ENCODE measurements at places on chromosomes 5 and 9.

DNA sequence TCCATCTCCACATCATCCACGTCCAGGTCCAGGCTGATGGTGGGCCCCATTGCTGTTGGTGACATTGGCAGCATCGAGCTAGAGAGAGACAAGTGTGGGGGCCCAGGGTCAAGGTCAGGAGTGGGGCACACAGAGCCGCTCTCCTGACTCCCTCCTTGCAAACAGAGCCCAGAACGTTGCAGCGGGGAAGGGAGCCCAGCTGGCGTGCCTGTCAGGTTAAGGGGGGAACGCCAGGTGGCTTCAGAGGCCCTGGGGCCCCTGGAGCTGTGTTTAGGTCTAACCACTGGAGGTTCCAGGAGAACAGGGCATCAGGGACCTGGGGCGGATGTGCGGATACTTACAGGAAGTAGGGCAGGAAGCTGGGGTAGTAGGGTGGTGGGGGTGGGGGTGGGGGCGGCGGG is 7.5 kb downstream of the RNF44 start:
- DNase-seq, result no peak

DNA sequence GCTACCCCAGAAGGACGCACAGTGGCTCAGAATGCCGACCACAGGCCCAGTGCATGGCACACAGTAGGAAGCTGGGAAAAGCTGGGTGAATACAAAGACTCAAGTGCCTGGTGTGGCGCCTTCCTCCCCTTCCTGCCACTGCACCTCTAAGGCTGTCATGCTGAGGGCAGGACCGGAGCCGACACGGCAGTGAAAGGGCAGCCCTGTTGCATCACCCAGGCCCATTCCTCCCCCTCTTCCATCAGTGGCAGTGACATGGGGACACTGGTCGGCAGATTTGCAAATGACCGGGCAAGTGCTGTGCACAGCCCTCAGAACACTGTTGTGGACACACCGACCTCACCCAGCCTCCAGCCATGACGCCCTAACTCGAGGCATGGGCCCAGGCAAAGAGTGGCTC is 84.0 kb downstream of the STK10 start:
- no peak for DNase-seq

DNA sequence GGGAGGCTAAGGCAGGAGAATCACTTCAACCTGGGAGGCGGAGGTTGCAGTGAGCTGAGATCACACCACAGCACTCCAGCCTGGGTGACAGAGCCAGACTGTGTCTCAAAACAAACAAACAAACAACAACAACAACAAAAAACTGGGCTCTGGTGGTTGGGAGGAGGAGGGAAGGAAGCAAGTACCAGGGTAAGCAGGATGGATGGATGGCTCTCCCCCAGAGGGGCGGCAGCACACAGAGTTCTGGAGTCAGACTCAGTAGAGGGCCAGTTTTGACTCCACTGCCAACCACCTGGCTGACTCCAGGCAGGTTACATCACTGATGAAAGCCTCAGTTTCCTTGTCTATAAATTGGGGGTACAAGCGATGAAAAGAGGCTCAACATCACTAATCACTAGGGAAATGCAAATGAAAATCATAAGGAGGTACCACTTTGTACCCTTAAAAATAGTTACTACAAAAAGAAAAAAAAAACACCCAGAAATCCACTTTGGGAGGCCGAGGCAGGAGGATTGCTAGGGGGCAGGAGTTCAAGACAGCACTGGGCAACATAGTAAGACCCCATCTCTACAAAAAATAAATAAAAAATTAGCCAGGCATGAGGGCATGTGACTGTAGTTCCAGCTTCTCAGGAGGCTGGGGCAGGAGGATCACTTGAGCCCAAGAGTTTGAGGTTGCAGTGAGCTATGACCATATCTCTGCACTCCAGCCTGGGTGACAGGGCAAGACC is 3.2 kb downstream of the SLC22A4 start:
- DNase-seq, result no peak

GRCh38 chr9:138061631-138062030 is 184.0 kb downstream of the CACNA1B start:
- no peak for DNase-seq

DNA sequence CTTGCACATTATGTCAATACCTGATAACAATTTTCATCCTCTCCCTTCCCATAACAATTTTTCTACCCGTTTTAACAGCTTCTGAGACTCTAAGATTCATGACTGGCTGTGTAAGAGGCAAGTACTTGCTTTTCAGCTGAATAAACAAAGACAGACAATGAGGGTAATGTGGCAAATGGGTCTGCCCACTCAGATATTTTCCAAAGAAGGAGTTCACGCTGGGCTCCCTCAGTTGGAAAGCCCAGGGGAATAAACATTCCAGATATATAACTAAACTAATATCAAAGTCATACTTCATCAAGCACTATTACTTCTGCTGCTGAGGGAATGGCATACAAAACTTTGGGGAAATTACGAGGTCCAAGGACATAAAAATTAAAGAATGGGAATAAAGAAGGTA is 24.4 kb downstream of the MEGF9 start:
- no peak for DNase-seq

GRCh38 chr5:91438871-91439270 is 55.8 kb upstream of the ARRDC3 start:
- DNase-seq, result no peak

DNA sequence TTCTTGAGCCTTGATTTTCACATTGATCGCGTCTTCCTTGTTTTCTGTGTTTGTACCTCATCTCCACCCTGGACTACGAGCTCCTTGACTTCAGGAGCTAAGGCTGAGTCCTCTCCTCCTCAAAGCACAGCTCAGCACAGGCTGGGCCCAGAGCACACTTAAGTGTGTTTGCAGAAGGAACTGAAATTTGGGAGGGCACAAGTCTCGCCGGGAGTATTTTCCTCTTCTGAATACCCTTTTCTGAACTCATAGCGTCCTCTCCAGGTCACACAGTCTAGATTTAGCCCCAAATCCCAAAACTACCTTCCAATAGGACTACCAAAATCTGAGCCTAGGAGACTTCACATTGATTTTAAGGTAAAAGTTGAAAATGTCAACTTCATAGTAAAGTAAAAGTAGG is 41.6 kb downstream of the TSTD2 start:
- no peak for DNase-seq

DNA sequence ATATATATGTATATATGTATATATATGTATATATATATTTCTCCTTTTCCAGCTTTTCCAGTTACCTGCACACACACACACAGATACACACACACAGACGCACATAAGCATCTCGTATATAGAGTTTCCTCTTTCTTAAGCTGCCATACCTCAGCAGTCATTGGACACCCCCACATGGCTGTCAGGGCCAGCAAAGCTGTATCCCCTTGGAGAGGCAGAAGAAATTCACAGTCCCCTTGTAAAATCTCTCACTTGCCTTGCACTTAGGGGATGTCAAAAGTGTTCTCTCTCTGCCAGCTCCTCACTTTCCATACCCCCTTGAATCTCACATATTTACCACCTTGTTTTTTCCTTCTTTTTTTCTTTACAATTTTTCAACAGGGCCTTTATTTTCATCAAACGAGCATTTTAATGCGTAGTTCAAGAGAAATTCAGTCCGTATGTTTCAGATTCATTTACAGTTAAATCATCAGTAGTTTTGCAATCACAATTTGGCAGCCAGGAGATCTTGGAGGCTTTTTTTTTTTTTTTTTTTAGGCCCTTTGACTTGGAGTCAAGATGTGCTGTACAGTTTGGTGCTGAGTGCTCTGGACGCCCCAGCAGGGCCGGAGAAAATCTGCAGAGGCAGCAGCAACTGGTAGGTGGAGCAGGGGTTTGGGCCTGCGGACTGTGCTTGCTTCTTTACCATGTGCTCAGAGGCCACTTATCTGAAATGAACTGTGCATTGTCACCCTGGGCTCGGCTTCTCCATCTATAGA is 244.9 kb upstream of the KLF4 start:
- no peak for DNase-seq

DNA sequence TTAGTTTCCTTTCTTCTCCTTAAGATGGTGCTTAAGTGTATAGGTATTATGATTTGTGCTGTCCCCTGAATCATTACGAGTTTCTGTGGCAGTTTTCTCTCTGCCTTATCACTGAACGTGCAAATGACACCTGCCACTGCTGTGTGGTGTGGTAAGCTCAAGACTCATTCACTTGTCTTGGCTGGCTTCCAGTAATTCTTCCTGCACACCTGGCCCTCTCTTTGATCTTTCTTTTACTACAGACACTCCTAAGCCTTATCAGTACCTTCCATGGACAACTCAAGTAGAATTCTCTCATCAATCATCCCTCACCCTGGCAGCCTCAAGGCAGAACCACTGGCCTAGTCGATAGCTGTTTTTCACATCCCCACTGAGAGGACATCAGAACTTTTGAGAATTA is 82.6 kb upstream of the ADAMTS19 start:
- DNase-seq, result no peak

GRCh38 chr5:132491368-132492364 is 1.1 kb upstream of the IRF1 start:
- DNase-seq, result no peak

- no peak for DNase-seq
Observed at GRCh38 chr5:54900984-54901725, 84.2 kb downstream of the ESM1 start.

DNA sequence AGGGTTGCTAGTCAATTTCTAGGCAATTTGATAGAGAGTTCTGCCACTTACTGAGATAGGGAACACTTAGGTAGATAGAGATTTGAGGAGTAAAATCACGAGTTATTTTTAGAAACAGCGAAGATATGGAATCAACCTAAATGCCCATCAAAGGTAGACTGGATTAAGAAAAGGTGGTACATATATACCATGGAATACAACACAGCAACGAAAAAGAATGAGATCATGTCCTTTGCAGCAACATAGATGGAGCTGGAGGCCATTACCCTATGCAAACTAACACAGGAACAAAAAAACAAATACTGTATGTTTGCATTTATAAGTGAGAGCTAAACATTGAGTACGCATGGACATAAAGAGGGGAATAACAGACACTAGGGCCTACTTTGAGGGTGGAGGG is 9.7 kb downstream of the ELL2 start:
- no peak for DNase-seq

GRCh38 chr9:97524424-97524823 is 23.0 kb downstream of the TMOD1 start:
- DNase-seq, result no peak

DNA sequence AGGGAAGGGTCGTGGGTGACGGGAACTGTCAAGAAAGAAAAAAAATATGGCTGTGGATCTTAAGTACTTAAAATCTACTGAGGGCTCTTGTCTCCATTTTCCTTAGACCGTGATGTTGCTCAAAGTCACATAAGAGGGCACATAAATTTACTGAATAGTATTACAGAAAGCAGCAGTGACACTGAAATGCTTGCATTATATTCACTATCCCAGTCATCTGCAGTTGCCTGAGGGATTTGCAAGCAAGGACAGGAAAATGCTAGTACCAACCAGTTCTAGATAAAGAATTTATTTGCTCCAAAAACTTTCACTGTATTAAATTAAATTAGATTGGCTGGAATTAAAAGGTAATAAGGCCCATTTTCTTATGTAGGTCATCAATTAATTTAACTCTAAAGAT is 106.5 kb upstream of the CCDC152 start:
- no peak for DNase-seq

GRCh38 chr5:57171816-57172465 is 1.9 kb upstream of the GPBP1 start:
- no peak for DNase-seq

- DNase-seq, result no peak
Observed at GRCh38 chr5:89396278-89396954, 513.4 kb upstream of the MEF2C start.

DNA sequence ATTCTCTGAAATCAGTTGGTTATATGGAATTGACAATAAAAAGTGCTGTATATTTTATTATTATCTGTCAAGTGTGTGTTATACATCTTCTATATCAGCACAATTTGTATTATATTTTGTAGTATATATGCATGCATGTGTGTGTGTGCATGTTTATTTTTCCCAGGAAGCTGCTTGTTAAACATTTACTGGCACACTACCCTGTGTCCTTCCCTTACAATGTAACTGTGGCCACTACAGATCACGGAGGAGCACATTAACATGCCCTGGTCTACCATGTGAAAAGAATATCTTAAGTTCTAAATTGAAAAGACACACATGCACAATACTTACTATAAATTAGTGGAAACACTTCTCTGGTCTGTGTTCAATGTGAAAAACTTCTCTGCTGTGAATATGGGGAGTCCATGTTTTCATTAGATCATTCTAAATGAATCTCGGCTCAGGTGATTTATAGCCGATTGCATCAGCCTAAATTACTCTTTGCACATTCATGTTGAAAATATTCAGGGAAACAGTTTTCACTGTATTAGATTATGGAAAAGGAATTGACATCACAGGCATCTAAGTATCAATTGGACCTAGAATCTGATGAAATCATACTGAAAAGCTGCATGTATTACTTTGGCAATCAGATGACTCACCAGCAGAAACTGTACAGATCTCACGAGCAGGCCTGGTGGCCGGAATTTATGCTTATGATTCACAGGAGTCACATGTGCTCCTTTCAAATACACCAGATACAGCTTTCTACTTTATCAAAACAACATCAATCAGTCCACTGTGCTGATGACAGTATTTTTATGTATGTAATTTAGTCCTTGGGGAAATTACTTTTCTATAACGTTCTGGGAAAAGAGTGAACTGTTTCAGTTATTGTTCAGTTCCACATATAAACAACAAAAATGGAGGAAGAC is 39.4 kb downstream of the LURAP1L start:
- DNase-seq, result no peak
